ENCODE measurements at places on chromosomes 7 and 10.

- no peak for DNase-seq
These were observed 4.2 kb upstream of the CPA2 start for GRCh38 chr7:130262448-130262847.

GRCh38 chr10:28633750-28634149, 43.6 kb upstream of the BAMBI start:
- DNase-seq: no peak

DNA sequence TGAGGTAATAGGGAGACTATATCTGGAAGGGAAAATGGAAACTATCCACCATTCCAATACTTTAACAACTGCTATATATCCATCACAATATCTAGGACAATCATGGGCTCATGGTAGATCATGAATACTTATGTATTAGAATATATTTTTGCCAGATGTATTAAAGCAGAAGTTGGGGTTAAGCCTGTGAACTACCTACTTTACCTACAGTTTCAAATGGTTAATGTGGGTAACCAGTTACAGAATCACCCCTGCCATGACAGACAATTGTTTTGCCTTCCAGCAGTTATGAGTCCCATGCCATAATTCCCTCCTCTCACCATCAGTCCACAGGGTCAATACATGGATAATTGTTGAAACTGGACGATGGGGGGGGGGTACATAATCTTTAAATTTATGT, 29.9 kb upstream of the RAPGEF5 start:
- DNase-seq: no peak

DNA sequence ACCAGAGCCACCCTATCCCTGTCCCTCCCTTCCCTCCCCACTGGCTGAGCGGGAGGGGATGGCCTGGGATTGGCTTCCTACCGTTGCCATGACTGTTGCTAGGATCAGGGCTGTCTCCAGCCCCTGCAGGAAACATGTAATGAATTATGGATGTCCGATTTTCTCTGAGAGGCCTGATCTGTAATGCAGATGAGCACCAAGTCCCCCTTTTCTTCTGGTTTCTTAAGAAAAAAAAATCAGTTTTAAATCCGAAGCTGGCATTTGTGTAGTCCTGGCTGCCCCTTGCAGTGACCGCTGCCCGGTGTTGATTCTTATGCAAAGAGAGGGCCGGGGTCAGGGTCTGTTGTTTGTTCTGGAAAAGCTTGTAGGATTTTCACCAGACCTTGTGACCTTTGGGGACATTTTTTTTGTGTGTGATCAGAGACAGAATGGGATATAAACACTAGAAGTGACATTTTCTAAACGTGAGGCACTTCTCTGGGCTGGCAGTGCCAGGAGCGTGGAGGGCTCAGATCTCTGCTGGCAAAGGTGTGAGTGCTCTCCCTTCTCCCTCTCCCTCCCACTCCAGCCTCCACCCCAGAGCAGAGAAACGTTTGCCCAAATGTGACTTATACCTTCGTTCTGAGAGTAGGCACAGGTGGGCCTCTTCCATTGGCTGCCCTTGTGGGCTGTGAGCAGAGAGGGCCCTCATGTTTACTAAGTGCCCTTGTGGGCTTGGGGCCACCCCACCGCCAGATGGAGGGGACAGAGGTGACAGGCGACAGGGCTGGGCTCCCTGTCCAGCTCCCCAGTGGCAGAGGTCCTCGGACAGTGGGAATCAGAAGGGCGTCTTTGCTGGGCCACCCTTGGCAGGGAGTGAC, 127.5 kb downstream of the DNAJB6 start:
- DNase-seq: no peak

DNA sequence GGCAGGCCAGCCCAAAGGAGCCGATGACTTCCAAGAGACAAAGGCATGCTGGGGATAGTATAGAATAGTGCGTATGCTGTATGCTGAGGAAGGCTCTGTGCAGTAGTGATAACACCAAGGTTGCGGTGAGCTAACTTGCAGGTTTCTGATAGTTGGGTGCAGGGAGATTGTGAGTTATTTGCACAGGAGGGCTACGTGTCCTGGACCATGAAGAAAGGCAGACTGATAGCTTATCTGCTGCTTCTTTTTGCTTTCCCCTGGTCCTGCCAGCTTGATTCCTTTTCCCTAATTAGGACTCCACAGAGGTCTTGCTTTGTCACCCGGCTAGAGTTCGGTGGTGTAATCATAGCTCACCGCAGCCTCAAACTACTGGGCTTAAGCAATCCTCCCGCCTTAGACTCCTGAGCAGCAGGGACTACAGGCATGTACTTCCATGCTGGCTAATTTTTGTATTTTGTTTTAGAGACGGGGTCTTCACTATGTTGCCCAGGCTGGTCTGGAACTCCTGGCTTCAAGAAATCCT, 43.9 kb upstream of the ARHGAP12 start:
- no peak for DNase-seq

DNA sequence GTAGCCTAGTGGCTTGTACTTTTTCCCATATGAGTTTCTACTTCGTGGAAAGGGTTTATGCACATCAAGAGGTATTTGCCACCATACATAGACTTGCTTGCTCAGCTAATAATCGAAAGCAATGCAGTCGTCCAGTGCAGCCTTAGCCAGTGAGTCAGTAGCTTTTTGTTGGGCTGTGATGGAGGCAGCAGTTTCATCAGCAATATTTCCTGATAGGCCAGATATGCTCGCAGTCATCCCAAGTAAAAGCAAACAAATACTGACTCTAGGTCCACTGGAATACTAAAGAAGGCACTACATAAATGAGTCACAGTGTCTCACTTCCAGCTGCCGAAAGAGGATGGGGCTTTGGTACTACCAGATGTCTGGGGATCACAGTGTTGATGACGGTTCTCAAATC, 2.1 kb upstream of the BNIP3 start:
- DNase-seq: no peak

DNA sequence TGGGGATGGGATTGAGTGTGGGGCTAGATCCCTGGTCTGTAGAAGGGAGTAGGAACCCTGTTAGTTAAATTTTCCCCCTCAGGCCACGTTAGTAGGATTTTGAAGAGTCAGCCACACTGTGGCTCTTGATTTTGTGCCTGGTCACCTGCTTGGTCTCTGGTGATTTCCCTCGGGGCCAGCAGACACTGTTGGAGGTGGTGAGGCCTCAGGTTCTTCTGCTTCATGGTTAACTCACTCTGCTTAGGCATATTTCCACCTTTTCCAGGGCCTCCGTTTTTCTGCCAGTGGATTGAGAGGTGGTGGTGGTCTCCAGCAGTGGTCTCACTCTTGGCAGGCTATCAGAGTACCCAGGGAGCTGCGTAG, 4.1 kb downstream of the TSPAN14 start:
- DNase-seq: no peak

DNA sequence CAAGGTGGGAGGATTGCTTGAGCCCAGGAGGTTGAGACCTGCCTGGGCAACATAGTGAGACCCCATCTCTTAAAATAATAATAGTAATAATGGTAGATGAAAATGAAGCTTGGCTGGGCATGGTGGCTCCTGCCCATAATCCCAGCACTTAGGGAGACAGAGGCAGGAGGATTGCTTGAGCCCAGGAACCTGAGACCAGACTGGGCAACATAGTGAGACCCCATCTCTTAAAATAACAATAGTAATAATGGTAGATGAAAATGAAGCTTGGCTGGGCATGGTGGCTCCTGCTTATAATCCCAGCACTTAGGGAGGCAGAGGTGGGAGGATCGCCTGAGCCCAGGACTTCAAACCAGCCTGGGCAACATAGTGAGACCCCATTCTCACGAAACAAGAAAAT, 49.5 kb upstream of the LMTK2 start:
- no peak for DNase-seq

DNA sequence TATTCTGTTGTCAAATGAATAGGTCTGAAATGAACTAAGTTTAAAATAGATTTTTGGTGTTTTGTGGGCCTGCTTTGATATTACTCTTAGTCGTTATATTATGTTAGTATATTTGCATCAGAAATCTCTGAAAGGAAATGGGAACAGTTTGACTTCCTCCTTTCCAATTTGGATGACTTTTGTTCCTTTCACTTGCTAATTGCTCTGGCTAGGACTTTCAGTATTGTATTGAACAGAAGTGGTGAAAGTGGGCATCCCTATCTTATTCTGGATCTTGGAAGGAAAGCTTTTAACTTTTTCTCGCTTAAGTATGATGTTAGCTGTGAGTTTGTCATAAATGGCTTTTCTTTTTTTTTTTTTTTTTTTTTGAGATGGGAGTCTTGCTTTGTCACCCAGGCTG, 273.6 kb upstream of the DKK1 start:
- DNase-seq: no peak

DNA sequence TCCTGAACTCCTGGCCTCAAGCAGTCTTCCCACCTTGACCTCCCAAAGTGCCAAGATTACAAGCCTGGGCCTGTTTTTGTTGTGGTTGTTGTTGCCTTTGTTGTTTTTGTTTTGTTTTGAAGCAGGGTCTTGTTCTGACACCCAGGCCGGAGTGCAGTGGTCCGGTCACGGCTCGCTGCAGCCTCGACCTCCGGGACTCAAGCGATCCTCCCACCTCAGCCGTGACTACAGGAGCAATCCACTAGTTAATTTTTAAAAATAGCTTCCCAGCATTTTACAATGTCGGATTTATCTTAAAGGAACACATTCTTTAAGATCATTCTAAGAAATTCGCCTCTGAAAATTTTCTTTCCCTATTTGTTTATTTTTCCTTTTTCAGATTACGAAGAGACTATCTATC, 27.7 kb upstream of the AP5Z1 start:
- DNase-seq: no peak

GRCh38 chr7:112084520-112084971, 121.7 kb downstream of the DOCK4 start:
- DNase-seq: no peak

DNA sequence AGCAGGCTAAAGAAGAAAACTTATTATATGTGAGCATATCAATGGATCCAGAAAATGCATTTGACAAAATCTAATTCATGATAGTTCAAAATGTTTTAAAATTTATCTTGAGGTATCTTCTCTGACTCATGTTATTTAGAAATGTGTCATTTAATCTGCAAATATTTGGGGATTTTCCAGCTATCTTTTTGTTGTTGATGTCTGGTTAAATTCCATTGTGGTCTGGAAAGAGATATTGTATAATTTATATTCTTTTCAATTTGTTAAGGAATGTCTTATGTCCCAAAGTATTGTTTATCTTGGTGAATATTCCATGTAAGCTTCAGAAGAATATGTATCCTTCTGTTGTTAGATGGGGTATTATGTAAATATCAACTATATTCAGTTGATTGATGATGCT, 942.5 kb downstream of the KCNMA1 start:
- DNase-seq: no peak

- no peak for DNase-seq
These were observed 183.2 kb upstream of the PTPRZ1 start for GRCh38 chr7:121689749-121690148.

DNA sequence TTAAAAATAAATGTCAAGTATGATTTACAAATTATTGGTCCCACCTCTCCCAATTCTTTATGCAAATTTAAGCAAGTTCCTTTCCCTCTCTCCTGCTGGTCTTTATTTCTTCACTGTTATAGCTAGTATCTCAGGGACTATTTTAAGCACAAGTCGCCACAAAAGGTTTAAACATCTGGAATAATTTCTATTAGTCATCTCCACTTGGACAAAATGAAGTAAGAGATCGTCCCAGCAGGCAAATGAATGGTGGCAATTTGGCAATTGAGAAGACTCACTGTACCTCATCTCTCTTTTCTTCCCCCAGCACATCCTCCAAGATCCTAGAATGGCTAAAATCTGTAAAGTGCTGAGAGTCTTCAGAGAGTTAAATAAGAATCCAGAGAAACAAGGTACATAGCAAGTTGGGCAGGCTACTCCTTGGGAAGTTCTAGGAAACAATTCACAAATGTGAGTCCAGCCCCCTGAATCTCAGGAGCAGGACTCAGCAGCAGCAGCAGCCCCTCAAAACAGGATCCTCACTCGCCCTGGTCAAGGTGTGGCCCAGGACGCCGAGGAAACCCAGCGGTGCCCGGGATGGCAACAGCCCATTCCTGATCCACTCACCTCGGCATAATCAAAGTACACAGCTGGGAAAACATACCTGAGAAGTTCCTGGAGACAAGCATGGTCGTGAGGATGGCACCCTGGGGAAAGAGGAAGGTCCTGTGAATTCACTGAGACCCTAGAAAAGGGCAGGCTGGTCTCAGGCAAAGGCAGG, 30.3 kb upstream of the NDST2 start:
- DNase-seq: no peak

DNA sequence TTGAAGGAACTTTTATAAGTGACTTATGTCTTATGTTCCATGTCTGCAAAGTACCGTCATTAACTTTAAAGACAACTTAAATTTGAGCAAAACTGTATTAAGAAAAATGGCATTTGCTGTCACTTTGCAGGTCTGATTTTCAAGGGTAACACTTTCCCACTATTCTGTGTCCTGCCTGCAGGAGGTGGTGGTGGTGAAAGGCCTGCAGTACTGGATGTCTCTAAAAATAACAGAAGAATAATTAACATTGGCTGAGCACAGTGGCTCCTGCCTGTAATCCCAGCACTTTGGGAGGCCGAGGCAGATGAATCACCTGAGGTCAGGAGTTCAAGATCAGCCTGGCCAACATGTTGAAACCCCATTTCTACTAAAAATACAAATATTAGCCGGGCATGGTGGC, 13.2 kb upstream of the PTER start:
- DNase-seq: no peak

GRCh38 chr10:43968076-43968475, 319.4 kb upstream of the ZNF32 start:
- no peak for DNase-seq

GRCh38 chr10:24318517-24318916, 109.6 kb downstream of the KIAA1217 start:
- no peak for DNase-seq

DNA sequence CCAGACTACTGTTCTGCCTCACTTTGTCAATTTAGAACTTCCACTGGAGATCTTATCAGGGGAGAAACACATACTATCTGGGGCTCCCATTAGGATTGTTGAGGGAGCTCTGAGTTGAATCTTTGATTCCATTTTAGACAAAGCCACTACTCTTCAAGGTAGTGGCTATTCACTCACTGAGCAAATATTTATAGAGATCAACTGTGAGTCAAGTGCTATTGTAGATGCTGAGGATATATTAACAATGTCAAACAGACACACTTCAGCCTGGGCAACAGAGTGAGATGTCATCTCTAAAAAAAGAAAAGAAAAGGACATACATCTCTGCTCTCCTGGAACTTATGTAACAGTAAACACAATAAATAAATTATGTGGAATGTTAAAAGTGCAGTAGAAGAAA, 315.3 kb downstream of the PTEN start:
- DNase-seq: no peak

GRCh38 chr10:22605168-22605567, 109.2 kb downstream of the PIP4K2A start:
- DNase-seq: no peak

DNA sequence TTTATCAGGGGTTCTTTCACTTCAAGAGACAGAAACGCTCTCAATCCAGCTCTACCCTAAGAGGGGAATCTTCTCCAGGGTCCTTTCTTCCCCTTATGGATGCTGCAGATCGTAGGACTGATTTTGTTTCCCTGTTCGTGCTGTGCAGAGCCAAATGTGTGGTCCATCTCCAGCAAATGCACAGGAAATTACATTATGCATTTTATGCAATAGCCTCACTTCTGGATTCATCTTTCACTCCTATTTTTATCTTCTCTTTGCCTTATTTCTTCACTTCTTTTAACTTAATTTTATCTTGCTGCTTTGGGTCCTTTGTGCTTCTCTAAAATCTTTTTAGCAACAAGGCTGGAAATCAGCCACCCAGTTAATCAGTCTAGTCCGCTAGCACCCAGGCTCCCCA, 184.5 kb upstream of the INHBA start:
- DNase-seq: no peak
